NCI-H748 treated with DMSO at 0.1 percent for 48 hours (cell line): ENCODE measurements at places on chromosomes 1 and 21.

- no peak for DNase-seq
Measured at GRCh38 chr1:53715478-53715877, 23.5 kb downstream of the GLIS1 start.

GRCh38 chr1:9654051-9654833 is 2.7 kb downstream of the PIK3CD start:
- DNase-seq = no peak

- no peak for DNase-seq
Measured at GRCh38 chr1:227576189-227576588, 12.8 kb downstream of the ZNF678 start.

DNA sequence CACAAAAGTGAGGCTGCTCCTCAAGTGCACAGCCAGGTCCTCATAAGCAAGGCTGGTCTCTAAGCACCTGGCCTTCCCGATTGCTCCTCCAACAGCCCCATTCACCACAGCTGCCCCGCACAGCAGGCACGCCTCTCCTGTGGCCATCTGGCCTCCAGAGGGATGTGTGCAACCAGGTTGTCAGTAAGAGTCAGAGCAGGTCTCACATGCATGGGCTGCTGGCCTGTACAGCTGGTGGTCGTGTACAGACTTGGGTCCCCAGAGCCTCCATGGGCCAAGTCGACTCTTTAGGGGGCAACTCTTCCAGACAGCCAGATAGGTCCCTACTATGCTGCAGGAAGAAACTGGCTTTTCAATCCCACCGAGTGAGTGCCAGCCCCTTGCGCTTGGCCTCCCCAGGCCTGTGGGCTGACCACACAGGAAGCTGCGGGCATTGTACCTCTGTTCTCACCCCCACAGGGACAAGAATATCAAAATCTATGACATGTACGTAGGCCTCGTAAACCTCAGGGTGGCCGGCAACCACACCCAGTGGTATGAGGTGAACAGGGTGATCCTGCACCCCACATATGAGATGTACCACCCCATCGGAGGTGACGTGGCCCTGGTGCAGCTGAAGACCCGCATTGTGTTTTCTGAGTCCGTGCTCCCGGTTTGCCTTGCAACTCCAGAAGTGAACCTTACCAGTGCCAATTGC is 1.4 kb downstream of the PRSS38 start:
- DNase-seq = no peak

- DNase-seq = no peak
Measured at GRCh38 chr21:44551340-44551961, at the start of gene KRTAP10-2. Gene KRTAP10-2, minus strand, starts transcription at chr21:44551505. Its CDS starts 47 bp downstream, at chr21:44551458.

GRCh38 chr1:145956781-145957442 is 905 bp downstream of the LIX1L start:
- no peak for DNase-seq

GRCh38 chr1:17109892-17110554 is 9.2 kb downstream of the PADI2 start:
- DNase-seq = no peak
